Stimulated activated CD8-positive, alpha-beta memory T cell treated with anti-CD3 and anti-CD28 coated beads, Interleukin-15, amount 100 ng/mL, for 48 hours (primary cell): ENCODE measurements at places on chromosomes 1 and 21.

DNA sequence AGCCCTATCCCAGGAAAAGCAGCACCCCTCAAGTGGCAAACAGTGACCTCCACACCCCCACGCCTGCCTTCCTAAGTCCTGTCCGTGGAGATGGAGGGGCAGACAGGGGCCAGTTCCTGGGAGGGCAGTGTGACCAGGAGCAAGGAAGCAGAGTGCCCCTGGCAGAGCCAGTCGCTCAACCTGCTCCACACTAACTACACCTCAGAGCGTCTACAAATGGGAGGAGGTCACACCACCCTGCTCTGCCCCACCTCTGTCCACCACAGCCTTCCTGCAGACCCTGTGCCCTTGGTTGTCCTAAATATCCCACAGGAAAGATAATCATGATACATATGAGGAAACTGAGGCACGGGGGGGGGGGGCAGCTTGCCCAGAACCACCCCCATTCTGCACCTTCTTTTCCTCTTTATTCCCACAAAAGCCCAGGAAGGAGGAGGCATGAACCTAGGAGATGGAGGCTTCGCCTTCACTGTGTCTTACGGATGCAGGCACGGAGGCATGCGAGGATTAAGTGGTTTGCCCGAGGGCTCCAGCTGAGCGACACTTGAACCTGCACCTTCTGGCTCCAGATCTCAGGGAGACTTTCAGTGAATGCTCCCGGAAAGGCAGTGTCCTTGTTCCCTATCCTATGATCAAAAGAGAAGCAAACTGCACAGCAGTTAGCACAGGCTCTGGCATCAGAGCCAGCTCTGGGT, 42.7 kb upstream of the SELENON start:
- no peak for DNase-seq

DNA sequence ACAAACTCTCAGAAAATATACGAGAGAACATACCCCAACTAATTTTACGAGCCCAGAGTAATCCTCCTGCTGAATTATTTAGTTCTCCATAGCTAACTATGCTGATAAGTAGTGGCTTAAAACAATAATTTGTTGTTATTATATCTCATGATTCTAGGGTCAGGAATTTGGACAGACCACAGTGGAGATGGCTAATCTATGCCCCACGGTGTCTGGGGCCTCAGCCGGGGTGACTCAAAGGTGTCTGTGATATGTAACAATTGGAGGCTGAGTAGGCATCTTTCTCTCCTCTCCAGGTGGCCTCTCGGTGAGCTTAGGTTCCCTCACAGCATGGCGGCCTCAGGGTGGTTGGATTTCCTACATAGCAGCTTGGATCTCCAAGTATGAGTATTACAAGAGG, 35.4 kb upstream of the FOXO6 start:
- DNase-seq: no peak

DNA sequence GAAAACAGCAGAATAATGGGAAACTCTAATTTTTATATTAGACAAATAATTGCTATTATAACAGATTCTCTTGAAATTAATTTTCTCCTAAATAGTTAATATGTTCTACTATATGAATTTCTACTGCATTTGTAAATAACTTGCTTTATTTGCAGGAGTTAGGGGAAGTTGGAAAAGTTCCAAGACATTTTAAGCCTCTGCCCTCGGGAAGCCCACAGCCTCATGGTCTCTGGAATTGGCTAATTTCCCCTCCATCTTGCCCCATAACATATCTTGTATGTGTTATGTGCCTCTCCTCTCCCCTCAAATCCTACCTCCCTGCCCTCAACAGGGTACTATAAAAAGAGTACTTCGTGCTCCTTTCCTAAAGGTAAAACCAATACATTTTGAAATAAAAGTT, 271.4 kb upstream of the NR5A2 start:
- no peak for DNase-seq

DNA sequence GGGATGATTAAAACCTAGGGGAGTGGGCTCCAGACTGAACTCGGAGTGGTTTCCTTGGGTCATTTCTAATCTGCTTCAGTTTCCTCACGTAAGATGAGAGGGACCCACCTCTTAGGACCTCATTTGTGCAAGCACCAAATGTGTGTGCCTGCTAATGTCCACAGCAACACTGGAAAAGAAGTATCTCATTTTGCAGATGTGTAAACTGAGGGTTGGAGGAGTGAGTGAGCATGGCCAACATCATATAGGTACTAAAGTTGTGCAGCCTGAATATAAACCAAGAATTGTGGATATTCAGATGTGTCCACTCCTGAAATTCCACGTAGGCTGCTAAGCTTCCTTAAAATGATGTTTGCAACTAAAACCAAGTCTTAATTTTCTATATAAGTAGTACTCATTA, 51.7 kb downstream of the GADD45A start:
- DNase-seq: no peak

GRCh38 chr1:245583575-245584330, 429.0 kb downstream of the KIF26B start:
- DNase-seq: no peak

- no peak for DNase-seq
Observed at GRCh38 chr1:236556606-236557005, 32.8 kb downstream of the LGALS8 start.

DNA sequence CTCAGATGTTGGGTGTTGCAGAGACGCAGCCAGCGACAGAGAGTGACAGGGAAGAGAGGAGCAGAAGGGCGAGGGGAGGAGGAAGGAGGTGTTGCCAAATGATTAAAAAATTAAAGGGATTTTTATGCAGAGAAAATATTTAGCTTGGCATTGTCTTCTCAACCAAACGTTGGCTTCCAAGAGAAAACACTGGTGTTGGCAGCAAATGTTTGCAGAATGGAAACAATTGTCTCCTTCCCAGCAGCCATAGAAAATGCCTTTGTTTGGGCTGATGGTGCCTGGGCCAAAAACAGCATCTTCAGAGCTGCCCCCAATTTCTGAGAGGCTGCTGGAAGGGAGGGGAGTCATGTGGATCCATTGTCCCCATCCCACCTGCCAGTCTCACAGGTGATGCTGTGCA, 29.7 kb upstream of the GRIK3 start:
- no peak for DNase-seq

- no peak for DNase-seq
Observed at GRCh38 chr1:209291715-209292114, 291.8 kb upstream of the CAMK1G start.

DNA sequence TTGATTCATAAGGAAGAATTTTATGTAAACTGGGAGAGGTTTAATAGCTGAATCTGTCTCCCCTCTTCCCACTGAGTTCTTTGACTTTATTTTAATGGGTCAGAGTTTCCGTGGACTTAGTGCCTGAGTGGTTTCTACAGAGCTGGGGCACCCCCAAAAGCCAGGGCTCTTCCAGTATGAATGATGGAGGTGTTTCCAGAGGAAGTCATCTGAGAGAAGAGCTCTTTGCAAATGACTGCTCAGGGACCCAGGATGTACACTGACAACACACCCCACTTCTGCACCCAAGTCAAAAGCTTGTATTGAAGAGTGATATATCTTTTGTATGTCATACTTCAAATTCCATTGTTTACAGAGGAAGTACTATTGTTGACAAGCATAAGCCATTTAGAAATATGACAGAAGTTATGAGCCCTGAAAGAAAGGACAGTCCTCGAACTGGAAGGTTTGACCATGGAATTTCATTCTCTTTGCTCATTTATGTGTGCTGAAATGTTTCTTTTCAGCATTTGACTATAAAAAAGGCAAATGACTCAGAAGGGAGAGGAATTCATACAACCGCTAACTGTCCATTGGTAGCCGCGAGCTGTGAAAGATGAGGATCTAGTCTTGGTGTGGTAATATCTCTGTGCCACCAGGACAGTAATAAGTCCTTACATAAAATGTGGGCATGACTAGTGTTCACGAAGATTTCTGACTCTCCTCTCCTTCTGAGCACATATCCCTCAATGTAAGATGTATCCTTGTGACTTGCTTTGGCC, 25.4 kb upstream of the LMX1A start:
- no peak for DNase-seq

DNA sequence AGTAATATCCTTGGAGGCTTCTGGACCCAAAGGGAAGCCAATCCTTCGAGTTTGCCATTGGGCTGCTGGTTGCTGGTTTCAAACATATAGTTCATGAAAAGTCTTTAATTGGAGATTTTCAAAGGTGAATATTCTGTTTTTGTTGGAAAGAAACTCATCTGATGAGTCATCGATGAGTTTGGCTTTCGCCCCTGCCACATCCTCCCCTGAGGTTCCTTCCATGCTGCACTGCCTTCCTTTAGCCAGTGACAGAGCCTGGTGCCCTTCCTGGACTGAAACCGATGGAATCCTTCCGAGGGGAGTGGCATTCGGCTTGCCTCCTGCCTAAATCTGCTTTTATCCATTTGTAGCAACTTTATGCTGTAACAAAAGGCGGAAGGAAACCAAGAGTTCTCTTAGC, 550.0 kb downstream of the KIF26B start:
- DNase-seq: no peak

- DNase-seq: no peak
Observed at GRCh38 chr1:224054611-224055010, 59.3 kb upstream of the FBXO28 start.

DNA sequence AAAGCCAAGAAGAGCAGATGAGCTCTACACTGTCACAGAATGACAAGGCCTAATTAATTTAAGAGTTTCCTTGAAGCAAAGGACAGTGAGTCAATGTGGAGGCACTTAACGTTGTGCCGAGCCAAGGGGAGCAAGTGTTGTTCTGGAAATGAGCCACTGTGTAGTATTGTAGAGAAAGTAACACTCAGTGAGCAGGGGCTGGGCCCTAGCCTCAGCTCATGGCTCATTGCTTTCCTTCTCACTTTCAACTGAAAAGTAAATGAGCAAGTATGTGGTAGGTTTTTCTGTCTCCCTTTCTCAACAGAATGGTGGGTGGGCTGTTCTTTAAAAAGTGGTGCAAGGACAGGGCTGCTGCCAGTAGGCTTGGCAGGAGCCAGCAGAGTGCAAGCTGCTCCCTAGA, 11.8 kb upstream of the KIAA0040 start:
- DNase-seq: no peak

GRCh38 chr1:26112407-26112775, 767 bp downstream of the PDIK1L start:
- no peak for DNase-seq
